HFF-Myc (cell line): ENCODE measurements at places on chromosomes 3 and 15.

- DNase-seq: no peak
These were observed 1006.8 kb upstream of the SEMA6D start for GRCh38 chr15:46710401-46710960.

DNA sequence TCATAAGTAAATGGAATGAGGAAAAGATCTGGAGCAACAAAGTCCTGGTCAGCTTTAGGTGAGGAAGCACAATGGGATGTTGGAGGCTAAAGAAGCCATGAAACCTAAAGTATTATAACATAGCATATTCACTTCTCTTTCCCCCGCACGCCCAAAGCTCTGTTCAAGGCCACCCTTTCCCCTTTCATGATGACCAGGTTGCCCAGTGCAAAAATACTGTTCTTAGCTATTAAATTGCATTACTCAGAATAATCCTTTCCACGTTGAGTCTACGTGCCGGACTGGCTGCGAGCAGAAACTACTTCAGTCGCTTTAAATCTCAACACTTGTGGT lies 589 bp upstream of the MAPKBP1 start:
- no peak for DNase-seq

DNA sequence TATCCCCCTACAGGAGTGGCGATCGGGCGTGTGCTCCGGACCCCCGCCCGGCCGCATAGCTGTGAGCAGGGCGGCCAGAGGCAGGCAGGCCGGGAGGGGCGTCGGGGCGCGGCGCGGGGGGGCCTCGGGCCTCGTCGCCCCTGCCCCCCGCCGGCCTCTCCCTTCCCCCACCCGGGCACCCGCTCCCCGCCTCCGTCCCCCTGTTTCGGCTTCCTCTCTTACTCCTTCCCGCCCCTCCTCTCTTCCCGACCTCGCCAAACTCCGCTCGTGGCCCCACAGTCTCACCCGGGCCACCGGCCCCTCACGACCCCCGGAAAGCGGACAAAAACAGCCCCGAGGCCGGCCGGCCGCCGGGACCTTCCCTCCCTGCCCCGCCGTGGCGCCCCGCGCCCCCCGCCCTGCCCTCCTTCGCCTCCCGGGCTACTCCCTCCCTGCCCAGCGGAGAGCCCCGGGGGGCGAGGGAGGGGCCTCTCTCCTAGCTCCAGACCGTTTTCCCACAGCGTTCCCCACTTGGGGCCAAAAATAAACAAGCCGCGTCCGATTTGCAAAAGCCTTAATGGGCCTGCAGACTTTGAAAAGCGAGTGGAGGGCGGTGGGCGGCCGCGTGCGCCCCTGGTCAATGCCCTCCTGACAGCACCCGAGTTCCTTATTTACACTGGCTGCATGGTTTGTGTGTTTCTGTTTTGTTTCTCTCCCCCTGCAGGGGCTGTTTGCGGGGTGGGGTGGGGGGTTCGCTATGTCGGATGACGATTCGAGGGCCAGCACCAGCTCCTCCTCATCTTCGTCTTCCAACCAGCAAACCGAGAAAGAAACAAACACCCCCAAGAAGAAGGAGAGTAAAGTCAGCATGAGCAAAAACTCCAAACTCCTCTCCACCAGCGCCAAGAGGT lies 1.0 kb downstream of the UBE2E1 start:
- no peak for DNase-seq

GRCh38 chr3:9067352-9067975 lies 104.2 kb upstream of the RAD18 start:
- DNase-seq: peak; percentile 12

DNA sequence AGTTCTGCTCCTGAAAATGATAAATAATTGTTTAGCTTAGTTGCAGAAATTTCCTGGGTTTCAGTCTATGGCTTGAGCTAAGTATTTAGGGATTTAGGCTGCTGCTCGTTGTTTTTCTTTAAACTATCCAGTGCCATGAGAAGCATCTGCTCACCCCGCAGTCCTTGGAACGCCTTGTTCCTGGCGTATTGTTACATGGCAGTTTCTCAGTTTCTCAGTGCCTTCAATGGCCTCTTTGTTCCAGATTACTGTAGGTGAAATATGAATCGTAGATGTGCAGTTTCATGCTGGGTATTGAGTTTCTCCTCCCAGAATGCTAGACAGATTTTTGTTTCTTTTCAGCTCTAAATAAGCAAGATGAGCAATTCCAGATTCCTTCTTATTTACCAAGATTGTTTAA lies 269.5 kb upstream of the GBE1 start:
- DNase-seq: no peak

GRCh38 chr15:58179741-58180381 lies 41.7 kb downstream of the AQP9 start:
- DNase-seq: no peak

DNA sequence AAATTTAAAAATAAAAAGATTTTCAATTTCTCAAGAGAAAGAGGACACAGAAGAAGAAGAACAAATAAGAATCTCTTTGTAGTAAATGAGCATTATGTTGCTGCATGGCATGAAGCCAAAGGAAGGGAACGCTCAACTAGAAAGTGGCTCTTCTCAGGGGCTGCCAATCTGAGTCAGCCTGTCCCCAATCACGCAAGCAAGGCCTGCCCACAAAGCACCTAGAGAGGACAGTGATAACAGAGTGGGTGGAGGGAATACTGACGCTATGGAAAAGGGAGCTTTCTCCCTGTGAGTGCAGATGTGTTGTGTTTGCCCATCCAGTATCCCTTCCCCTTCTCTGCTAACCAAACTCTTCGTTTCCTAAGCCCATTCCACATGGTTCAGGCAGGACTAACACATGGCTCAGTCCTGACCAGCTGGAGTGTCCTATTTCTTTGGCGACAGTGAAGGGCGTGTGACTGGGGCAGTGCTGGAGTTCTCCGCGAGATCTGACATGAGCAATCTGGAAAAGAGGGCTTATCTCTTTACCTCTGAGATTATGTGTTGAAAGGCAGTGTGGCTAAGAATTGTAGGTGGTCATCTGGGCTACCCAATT lies 14.2 kb downstream of the FBN1 start:
- DNase-seq: no peak

DNA sequence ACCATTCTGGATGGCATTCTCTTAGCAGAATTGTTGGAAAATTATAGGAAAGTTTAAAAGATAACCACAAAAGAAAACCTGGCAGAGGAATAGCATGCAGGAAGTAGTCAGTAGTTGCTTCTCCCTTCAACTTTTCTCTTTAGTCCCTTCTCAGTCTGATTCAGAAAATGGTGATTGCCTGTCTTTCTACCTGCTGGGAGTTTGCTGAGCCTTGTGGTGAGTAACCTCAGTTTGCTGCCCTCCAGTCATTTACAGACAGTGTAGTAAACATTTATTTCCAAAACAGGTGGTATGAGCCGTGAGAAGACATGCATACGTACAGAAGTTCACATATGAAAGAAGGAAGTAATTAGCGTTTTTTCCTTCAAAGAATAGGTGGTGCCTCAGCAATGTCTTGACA lies 224.7 kb upstream of the POU1F1 start:
- no peak for DNase-seq

- no peak for DNase-seq
These were observed at the start of gene TIMP4 for GRCh38 chr3:12158387-12159226. TIMP4 (minus strand) TSS chr3:12158912; CDS start chr3:12158840, 72 bp downstream.

GRCh38 chr3:148648685-148649352 lies 48.9 kb upstream of the AGTR1 start:
- DNase-seq: no peak

DNA sequence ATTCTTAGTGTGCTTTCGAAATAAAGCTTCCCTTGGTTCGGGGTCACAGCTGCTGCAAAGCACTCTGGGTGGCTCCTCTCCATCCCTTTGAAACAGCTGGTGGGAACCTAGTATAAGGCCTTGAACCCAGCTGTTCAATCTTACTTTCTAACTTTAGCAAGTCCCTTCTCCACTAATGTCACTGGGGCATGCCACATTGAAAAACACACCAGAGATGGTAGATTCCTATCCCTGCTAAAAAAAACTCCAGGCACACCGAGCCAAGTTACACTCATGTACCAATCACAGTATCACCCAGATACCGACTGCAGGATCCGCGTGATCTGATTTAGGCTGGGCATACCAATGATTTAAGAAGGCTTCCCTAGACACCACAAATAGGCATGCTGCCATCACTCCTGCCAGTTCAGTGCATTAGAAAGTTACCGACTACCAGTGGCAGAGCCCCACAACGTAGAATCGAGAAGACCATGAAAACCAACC lies 65.0 kb downstream of the WWTR1 start:
- no peak for DNase-seq

GRCh38 chr3:159971311-159971710 lies 17.3 kb upstream of the IL12A start:
- DNase-seq: no peak

DNA sequence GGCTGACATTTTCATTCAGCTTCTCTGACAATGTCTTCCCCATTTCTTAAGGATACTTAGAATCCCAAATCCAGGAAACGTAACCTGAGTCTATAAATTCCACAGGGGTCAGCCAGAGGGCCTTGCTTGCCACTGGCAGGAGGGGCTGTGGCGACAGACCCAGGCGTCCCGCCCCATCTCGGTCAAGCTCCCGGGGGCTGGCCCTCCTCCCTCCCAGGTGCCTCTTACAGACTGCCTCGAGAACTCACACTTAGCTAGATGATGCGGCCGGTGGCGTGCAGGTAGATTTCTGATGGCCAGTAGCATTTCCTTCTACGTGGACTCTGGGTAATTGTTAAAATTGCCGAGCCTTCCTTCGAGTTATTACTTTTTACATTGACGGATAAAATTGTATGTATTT lies 172.5 kb downstream of the NSMCE3 start:
- no peak for DNase-seq

- DNase-seq: no peak
These were observed 23.5 kb upstream of the TBC1D5 start for GRCh38 chr3:17765819-17766472.

DNA sequence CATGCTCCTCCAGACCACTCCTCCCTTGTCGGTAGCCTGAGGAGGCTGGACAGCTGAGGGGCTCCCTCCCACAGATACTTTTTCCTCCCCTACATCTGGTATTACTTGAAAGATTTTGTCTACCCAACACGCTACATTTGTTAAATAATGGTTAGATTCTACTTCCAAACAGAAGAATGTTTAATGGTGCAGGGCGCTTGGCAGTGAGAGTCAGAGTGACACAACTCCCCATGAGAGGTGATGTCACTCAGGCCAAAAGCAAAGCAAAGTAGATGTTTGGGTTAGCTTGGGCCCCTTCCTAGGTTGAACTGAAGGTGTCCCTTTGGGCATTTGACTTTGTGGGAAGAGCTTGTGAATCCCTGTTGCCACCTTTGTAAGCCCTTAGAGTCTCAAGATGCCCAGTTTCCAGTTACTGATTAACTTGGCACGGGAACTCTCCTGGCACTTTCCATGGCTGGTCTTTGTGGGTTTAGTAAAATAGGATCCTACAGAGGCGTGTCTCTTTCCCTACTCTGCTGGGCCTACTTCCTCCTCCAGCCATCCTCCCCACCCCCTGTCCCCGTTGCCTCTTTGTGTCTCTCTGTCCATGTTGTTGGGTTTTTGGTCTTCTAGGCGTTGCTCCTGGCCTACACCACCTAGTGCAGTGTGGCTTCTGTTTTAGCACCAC lies 5.6 kb downstream of the LIMD1 start:
- no peak for DNase-seq

DNA sequence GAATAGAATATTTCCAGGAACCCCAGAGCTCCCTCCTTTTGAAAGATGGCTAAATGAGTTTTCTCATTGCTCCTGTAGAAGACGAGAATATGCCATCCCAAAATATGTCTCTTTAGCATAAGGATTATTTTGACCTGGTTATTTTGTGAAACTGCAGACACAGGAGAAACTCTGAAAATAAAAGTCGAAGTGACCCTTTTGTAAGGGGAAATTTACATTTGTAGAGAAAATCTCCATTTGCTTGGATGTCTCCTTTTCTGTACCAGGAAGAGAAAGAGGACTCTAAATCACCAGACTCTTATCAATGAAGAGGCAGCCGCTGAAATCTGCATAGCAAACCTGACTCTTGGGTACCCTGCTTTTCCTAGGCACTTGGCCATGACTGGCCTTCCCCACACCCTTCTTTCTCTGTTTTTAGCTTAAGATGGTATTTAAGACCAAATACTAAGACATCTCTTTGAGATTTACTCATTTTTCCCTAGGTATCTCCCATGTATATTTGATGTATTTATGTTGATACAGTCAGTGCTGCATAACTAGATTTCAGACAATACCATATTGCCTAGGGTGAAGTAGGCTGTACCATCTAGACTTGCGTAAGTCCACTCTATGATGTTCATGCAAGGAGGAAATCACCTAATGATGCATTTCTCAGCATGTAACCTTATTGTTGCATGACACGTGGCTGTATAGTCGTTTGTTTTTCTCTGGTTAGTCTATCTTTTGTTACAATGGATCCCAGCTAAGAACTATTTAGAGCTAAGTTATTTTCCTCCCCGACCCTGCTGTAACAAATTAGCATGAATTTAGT lies 98.2 kb upstream of the UBE3A start:
- no peak for DNase-seq

DNA sequence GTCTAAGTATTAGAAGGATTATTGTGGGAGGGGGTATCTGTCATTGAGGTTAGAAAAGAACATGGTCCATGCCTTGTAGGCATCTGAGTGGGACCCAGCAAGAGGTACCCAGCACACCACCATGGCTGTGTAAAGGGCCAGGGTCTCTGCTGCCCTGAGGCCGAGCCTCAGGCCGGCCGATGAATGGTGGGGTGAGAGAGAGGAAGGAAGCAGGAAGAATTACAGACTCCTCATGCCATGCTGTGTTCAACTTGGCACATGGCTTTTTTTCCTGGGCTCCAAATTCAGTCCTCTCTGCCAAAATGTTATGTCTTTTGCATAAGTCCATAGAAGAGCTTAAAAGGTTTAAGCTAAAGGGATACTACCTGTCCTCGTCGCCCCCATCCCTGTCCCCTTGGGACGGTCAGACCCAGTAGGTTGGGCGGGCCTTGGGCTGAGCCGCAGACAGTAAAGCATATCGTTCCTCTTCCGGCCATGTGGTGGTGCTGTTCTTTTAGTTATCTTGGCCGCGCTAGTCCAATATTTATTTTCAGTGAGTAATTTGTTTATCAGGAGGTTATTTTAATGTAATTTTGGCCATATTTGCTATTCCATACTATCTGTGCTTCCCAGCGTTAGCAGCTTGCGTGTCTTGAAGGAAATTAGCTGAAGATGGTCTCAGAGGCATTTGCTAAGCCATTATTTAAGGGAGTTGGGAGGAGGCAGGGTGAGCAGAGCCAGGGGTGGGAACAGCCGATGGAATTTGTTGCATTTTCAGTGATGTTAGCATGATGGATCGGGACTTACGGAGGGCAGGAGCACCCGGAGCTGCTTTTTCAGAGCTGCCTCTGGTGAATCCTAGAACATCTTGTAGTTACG lies 152.4 kb downstream of the AGBL1 start:
- no peak for DNase-seq

DNA sequence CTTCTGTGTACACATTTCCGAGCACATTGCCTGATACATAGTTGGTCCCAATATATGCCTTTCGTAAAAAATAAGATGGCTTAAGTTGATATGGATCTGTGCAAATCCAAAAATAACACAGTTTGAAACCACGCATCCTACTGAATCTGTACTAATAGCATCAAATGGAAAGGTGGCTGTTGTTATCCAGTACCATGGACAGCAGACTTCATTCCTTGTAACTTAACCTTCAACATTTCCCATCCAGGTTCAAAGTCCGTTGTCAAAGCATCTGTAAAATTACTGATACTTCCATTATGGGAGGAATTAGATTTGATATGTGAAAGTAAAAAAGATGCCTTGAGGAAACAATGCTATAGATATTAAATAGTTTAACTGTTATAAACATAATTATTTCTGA lies 65.5 kb upstream of the C3orf49 start:
- no peak for DNase-seq
